ENCODE measurements at places on chromosomes 13 and 19. TPM values are rescaled to one million over a fixed set of nuclear protein-coding genes. Genes with fewer than 3 reads are reported as not detected.

ZNF600 gene
- 3.0 TPM for polyA plus RNA-seq

CPT1C gene
- polyA plus RNA-seq, result 26.0 TPM

DNA sequence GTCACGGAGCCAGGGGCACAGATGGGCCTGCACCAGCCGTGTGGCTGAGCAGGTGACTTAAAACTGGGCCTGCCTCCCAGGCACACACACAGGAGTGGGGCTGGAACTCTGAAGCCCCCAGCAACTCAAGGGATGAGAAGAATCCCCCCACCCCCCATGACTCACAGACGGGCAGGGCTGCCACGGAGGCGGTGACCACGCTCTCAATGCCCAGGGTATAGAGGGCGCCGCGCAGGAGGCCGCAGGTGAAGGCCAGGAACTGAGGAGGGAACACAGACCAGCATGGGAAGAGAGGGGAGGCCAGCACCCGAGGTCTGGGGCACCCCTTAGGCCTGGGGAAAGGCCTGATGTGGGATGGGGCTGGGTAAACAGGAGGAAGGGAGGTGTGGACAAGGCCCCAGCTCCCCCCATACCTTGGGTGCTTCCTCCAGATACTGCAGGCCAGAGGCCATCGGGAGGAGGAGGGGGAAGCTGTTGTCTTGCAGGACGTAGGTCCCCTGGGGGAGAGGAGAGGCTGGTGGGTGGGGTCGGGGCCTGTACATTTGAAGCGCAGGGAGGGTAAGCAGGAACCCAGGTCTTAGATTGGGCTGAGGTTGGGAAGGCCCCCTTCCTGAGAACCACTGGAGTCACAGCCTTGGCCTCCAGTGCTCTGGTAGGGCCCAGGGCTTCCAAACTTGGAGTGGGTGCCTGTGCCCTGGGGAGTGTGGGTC lies 3.1 kb upstream of the NKPD1 start:
- DNase-seq, result no peak

DNA sequence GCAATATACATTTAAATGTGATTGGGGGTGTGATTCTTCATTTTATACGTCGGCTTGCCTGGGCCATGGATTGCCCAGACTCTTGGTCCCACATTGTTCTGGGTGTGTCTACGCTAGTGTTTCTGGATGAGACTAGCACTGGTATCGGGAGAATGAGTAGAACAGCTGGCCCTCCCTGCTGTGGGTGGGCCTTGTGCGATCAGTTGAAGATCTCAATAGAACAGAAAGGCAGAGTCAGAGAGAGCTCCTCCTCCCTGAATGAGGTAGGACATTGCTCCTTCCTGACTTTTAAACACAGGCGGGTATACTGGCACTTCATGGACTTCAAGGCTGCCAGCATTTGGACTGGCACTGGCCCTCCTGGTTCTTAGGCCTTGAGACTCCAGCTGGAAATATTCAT lies 603.0 kb downstream of the LIG4 start:
- no peak for DNase-seq

DNA sequence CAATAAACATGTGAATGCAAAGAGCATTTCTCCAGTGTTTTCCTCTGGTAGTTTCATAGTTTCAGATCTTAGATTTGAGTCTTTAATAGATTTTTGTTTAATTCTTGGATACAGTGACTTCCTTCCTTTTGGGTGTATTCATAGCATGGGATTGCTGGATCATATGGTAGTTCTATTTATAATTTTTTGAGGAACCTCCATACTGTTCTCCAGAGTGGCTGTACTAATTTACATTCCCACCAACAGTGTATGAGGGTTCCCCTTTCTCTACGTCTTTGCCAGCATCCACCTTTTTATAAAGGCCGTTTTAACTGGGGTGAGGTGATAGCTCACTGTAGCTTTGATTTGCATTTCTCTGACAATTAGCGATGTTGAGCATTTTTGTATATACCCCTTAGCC lies 9.3 kb upstream of the CALM3 start:
- DNase-seq, result no peak
